ENCODE measurements at places on chromosomes 12 and 14.

GRCh38 chr12:237026-237815 is 23.3 kb upstream of the SLC6A12 start:
- no peak for DNase-seq
- H3K4me3 ChIP-seq, result no peak overlapping the region
- no peaks in the 10 kb centered on the region for H3K36me3 ChIP-seq
- H3K4me1 ChIP-seq, result no peaks in the 10 kb centered on the region
- H3K27ac ChIP-seq, result no peak overlapping the region

GRCh38 chr14:26775765-26776563 is 178.1 kb upstream of the NOVA1 start:
- no peak for DNase-seq
- no peak overlapping the region for H3K27ac ChIP-seq
- H3K4me1 ChIP-seq, result peaks cover 5% of the 10 kb centered on the region
- H3K27me3 ChIP-seq, result no peaks in the 10 kb centered on the region

DNA sequence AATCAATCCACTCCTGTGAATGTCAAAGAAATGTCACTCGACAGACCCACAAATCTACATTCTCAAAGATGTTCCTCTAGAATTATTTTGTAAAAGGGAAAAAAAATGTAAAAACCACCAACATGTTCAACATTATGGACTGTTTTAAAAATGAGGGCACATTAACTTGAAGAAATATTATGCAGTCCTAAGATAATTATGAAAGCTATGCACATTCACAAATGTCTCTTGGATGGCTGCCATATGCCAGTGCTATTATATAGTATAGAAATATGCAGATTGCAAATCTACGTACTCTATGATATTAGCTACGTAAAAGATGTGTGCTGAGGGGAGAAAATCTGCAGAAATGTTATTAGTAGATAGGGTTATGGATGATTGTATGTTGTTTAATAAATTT is 334.2 kb downstream of the BMP4 start:
- H3K4me3 ChIP-seq, result no peak overlapping the region
- no peaks in the 10 kb centered on the region for H3K4me1 ChIP-seq
- no peaks in the 10 kb centered on the region for H3K36me3 ChIP-seq
- H3K27me3 ChIP-seq, result no peaks in the 10 kb centered on the region

DNA sequence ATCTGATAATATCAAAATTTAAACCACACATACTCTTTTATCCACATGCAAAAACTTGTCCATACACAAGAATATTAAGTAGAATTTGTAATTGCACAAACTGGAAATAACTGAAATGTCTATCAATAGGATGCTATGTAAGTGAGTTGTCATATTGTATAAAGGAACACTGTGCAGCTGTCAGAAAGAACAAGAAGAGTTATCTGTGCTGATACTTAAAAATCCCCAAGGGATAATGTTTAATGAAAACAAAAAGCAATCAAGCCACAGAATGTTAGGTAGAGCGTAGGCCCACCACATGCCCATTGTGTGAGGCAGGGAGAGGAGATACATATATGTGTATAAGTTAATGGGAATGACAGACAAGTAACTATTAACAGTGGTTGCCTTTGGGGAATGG is 25.9 kb upstream of the HIGD1C start:
- no peak for DNase-seq
- peaks cover 62% of the 10 kb centered on the region for H3K4me1 ChIP-seq
- peaks cover 7% of the 10 kb centered on the region for H3K36me3 ChIP-seq
- peak overlapping the region; percentile 84 for H3K27ac ChIP-seq
- no peaks in the 10 kb centered on the region for H3K27me3 ChIP-seq

- H3K36me3 ChIP-seq, result peaks cover 67% of the 10 kb centered on the region
- no peak for DNase-seq
- H3K4me3 ChIP-seq, result no peak overlapping the region
- no peaks in the 10 kb centered on the region for H3K27me3 ChIP-seq
These were observed 23.4 kb upstream of the IPO8 start for GRCh38 chr12:30719060-30719459.

DNA sequence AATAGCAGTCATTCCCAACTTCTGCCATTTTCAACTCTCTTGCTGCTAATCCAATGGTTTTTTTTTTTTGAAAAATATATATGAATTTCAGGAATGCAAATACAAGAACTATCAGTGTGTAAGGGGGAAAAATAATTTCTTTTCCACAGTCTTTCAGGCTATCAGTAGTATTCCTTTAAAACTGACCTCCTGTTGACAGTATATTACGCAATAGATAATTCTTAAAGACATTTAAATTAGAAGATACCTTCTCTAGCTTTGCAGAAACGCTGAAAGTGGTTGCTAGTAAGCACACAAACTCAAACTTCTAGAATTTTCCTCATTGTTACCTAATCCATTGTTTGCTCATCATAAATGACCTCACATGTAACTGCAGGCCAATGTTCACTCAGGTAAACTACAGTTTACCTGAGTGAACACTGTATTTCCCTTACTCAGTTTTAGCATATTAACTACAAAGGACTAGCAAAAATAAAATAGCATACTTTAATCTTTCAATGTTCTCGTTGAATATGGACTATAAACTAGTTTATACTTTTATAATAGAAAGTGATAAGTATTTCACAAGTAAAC is at the start of gene C12orf50:
C12orf50 (minus strand) TSS at position 309 of the 573 bp plus-strand sequence. CDS start 2,439 bp downstream, outside the sequence.
- H3K36me3 ChIP-seq, result no peaks in the 10 kb centered on the region
- no peaks in the 10 kb centered on the region for H3K4me1 ChIP-seq
- no peak for DNase-seq
- no peak within 1 kb of the TSS for H3K27ac ChIP-seq

- H3K36me3 ChIP-seq, result no peaks in the 10 kb centered on the region
- no peaks in the 10 kb centered on the region for H3K27me3 ChIP-seq
- no peak overlapping the region for H3K4me3 ChIP-seq
- peaks cover 4% of the 10 kb centered on the region for H3K4me1 ChIP-seq
- H3K27ac ChIP-seq, result no peak overlapping the region
These were observed 84.1 kb upstream of the GNG2 start for GRCh38 chr14:51776102-51776894.

DNA sequence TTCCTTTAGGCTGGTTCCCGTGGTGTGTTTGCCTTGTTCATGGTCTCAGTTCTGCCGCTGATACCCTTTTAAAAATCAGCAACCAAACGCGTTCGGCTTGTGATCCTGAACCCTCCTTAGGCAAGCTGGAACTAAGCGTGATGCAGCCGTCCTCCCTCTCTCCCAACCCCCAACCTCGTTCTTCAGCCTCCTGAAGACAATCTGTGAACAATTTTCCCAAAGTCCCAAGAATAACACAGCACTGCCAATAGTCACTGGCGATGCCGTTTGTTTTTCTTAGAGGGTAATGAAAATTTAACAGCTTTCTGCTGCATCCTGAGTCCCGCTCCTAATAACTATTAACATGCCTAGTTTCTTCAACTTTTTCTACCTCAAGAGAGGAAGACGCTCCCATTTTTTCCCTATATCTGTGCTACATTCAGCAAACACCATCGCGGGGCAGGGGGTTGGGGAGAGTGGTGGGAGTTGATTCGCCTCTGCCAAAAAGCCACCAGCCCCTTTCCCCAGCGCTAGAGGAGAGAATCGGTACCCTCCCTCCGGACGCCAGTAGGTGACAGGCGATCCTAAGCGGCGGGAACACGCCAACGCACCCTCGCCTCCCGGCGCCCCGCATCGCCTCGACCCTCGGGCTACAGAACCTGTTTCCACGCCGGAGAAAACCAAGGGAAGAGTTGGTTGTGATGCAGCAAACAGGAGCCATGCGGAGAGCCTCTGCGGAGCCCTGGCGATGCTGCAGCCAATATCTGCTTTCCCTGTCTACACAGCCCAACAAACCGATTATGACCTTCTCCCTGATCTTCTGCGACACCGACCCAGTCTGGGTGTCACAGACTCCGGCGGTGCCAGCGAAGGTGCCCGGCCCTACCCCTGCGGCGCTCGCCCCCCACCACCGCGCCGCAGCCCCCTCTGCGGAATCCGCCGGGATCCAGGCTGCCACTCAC is 752 bp downstream of the PRICKLE1 start:
- H3K27ac ChIP-seq, result peak overlapping the region; percentile 67
- H3K4me1 ChIP-seq, result peaks cover 5% of the 10 kb centered on the region
- H3K27me3 ChIP-seq, result peaks cover 6% of the 10 kb centered on the region
- peak overlapping the region; percentile 72 for H3K4me3 ChIP-seq

DNA sequence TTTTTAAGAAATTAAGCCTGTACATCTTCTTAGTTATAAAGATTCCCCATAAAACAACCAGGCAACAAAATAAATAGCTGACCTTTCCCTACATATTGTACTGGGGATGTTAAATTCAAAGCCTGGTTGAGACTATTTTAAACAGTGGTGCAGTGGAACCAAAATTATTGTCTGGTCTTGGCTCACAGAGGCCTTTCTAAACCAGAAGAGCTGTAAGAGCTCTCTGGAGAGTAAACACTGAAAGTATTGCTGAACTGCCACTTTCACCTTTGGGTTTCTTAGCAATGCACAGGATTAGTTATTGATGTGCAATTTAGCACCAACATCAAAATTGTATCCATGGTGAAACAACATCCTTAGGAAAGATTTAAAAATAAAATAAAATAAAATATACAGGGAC is 20.6 kb downstream of the RACGAP1 start:
- H3K36me3 ChIP-seq, result no peaks in the 10 kb centered on the region
- no peaks in the 10 kb centered on the region for H3K4me1 ChIP-seq
- peak overlapping the region; percentile 16 for H3K27ac ChIP-seq
- H3K27me3 ChIP-seq, result no peaks in the 10 kb centered on the region
- no peak overlapping the region for H3K4me3 ChIP-seq

DNA sequence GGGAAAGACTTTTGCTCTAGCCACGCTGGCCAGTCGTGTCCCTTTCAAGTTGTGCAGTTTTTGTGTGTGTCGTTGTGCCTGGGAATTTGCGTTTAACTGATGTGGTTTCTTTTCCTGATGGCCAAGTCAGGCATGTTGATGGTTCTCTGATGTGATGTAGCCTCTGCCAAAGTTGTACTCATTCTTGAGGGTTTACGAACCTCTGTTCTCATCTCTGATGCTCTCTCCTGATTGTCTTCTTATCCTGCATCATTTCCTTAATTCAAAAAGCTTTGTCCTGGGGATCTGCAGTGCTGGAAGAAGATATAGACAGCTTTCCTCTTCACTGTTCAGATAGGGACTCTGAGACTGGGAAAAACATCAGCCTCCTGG is 25.4 kb downstream of the CD9 start:
- no peak for DNase-seq
- peaks cover 37% of the 10 kb centered on the region for H3K36me3 ChIP-seq
- peaks cover 63% of the 10 kb centered on the region for H3K4me1 ChIP-seq
- H3K27me3 ChIP-seq, result no peaks in the 10 kb centered on the region
- no peak overlapping the region for H3K4me3 ChIP-seq
- H3K27ac ChIP-seq, result peak overlapping the region; percentile 84

- DNase-seq, result no peak
- H3K4me1 ChIP-seq, result no peaks in the 10 kb centered on the region
- H3K4me3 ChIP-seq, result no peak overlapping the region
- H3K27ac ChIP-seq, result peak overlapping the region; percentile 69
These were observed 65.9 kb downstream of the DCAF5 start for GRCh38 chr14:69087061-69087461.

DNA sequence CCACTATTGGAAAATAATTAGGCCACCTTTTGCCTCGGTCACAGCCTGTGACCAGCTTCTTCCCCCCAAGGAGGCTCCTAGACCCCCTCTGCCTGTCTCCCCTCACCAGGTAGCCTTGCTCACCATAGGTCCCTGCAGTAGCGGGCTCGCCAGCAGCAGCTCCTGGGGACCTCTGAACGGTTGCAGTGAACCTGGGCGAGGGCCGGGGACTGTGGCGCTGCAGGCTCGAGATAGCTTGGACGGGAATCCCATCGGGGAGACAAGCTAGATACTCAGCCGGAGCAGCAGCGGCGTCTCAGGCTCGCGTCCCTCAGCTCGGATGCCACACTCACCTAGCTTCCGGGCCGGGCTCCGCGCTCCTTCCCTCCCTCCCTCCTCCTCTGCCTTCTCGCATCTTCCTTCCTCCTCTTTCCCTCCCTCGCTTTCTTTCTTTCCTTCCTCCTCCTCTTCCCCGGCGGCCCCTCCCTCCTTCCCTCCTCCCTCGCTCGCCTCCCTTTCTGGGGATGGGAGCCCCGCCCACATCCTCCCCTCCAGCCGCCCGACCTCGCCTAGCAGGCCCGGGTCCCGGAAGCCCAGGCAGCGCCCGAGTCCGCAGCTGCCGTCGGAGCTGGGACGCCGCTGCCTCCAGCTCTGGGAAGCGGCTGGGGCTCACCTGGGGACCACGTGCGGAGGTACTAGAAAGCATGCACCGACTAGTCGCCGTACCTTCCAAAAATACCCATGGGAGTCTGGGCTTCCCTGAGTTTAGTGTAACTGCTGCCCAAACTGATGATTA is at the start of gene BMP4:
BMP4 (minus strand) TSS at position 399 of the 775 bp plus-strand sequence. CDS start 4,603 bp downstream, outside the sequence.
- no peaks in the 10 kb centered on the region for H3K36me3 ChIP-seq
- no peaks in the 10 kb centered on the region for H3K27me3 ChIP-seq
- peak; percentile 91 for DNase-seq
- H3K27ac ChIP-seq, result peak within 1 kb of the TSS; percentile 89

GRCh38 chr14:63203618-63204406 is 431 bp upstream of the RHOJ start:
- H3K4me1 ChIP-seq, result peaks cover 5% of the 10 kb centered on the region
- no peak for DNase-seq
- peak overlapping the region; percentile 86 for H3K27ac ChIP-seq
- H3K4me3 ChIP-seq, result peak overlapping the region; percentile 41
- H3K36me3 ChIP-seq, result no peaks in the 10 kb centered on the region

- H3K36me3 ChIP-seq, result no peaks in the 10 kb centered on the region
- no peak overlapping the region for H3K4me3 ChIP-seq
- no peaks in the 10 kb centered on the region for H3K4me1 ChIP-seq
- DNase-seq, result no peak
- H3K27ac ChIP-seq, result no peak overlapping the region
These were observed 43.4 kb downstream of the SAMD4A start for GRCh38 chr14:54610051-54610977.

GRCh38 chr14:34420547-34421150 is 41.4 kb downstream of the SPTSSA start:
- no peaks in the 10 kb centered on the region for H3K4me1 ChIP-seq
- DNase-seq, result no peak
- no peak overlapping the region for H3K27ac ChIP-seq
- no peaks in the 10 kb centered on the region for H3K36me3 ChIP-seq
- H3K4me3 ChIP-seq, result no peak overlapping the region

GRCh38 chr14:87896393-87897380 is 96.3 kb downstream of the GALC start:
- no peak overlapping the region for H3K27ac ChIP-seq
- no peaks in the 10 kb centered on the region for H3K4me1 ChIP-seq
- H3K27me3 ChIP-seq, result no peaks in the 10 kb centered on the region
- no peak overlapping the region for H3K4me3 ChIP-seq
- no peaks in the 10 kb centered on the region for H3K36me3 ChIP-seq
- no peak for DNase-seq

Data from upper lobe of left lung (tissue), 6 donors.